GDM1 (cell line): ENCODE measurements at places on chromosomes 7 and 10.

DNA sequence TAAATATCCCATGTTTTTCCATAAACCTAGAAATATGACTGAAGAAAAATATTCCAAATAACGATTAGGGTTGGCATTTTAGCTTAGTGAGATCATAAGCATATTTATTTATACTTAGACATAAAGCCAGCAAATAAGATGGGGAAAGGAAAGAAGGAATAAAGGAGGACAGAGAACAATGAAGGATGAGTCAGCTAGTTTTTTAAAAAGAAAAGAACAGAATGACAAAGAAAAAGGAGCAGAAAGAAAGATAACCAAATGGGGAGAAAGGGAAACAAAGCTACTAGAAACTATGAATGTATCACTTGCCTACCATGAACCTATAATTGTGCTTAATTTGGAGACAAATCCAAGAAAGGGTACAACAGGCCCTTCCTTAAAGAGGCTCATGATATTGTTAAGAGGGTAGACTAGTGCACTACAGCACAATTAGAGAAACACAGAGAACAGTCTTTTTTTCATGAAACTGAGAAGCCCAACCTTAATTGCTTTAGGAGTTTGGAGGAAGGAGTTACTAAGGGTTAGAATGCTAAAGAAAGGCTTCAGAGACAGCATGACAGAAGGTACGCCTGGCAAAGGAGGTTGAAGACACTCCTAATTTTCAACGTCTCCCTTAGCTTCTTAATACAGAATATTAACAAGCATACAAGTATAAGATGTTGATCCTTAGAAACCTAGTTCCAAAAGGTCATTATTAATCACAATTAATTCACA lies 23.9 kb downstream of the HERPUD2 start:
- DNase-seq: no peak

- DNase-seq: no peak
Measured at GRCh38 chr10:85979598-85979997, 387.0 kb downstream of the GRID1 start.

- DNase-seq: no peak
Measured at GRCh38 chr7:31651234-31652062, 35.6 kb upstream of the PPP1R17 start.

GRCh38 chr10:68221196-68221595 lies 10.7 kb downstream of the ATOH7 start:
- DNase-seq: no peak

GRCh38 chr7:113710310-113711096 lies 208.3 kb downstream of the PPP1R3A start:
- DNase-seq: peak; percentile 41

- DNase-seq: no peak
Measured at GRCh38 chr10:79316671-79317431, 30.4 kb upstream of the PPIF start.

DNA sequence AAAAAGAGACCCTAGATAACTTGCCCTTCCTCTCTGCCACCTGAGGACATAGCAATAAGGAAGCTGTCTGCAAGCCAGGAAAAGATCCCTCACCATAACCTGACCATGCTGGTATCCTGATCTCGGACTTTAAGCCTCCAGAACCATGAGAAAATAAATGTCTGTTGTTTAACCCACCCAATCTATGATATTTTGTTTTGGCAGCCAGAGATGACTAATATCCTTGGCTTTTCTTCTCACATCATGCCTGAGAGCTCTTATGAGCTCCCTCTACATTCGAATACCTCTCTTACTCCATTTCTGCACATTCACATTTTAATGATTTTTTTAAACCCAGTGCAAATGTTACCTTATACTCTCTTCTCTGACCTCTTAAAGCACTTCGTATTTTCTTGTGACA lies 214.0 kb upstream of the CHRM2 start:
- DNase-seq: no peak

GRCh38 chr10:114420811-114421485 lies 16.6 kb upstream of the AFAP1L2 start:
- DNase-seq: no peak

DNA sequence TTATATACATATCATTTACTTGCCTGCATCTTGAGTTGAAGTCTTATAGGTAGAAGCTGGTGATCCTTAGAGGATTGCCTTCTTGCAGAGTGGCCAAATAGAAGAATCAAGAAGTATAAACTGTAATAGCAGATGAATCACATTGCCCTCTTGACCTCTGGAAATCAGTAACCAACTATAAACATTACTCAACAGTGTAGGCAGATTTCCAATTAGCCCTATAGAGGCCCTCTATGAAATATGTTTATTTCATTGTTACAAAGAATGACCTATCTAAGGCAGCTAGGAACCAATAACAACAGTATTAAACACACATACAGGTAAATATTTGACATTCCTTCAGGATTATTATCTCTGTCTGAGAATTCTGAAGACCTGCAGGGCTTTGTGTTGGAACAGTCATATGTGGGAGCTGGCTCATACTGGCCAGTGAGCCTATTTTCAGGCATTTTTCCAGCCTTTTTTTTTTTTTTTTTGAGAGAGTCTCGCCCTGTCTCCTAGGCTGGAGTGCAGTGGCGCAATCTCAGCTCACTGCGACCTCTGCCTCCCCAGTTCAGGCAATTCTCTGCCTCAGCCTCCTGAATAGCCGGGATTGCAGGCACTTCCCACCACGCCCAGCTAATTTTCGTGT lies 7.2 kb upstream of the SRI start:
- no peak for DNase-seq
